Urinary bladder (tissue), 4 donors: ENCODE measurements at places on chromosomes 13 and 19.

GRCh38 chr13:46345398-46345797 is 41.7 kb downstream of the RUBCNL start:
- DNase-seq, result no peak

- DNase-seq, result no peak
Measured at GRCh38 chr19:51541458-51542357, 10.2 kb upstream of the SIGLEC6 start.

DNA sequence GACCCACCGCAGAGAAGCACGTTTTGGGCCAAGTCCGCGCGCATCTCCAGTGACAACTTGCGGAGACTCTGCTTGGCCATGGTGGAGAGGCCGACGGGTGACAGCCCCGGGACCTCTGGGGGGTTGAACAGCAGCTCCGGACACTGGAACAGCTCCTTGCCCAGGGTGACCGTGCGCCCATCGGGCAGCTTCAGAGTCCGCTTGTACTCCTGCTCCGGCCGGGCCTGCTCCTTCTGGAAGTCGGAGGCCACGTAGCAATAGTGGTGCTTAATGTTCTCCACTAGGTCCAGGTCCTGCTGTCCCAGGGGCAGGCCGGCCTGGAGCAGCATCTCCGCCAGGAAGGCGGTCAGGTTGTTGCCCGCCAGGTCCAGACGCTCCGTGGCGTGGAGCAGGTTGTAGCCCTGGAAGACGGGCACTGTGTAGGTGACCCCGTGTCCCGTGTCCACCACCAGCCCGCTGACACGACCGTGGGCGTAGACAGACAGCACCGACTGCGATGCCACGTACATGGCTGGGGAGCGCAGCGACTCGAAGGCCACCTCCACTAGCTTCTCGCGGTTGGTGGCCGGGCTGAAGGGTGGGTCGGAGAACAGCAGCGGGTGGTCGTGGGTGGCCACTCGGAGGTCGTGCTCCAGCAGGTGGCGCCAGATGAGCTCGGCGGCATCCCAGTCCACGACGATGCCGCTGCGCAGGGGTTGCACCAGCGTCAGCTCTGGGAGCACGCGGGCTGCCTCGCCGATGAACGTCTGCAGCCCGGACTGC is 743 bp downstream of the ACTL9 start:
- DNase-seq, result no peak

DNA sequence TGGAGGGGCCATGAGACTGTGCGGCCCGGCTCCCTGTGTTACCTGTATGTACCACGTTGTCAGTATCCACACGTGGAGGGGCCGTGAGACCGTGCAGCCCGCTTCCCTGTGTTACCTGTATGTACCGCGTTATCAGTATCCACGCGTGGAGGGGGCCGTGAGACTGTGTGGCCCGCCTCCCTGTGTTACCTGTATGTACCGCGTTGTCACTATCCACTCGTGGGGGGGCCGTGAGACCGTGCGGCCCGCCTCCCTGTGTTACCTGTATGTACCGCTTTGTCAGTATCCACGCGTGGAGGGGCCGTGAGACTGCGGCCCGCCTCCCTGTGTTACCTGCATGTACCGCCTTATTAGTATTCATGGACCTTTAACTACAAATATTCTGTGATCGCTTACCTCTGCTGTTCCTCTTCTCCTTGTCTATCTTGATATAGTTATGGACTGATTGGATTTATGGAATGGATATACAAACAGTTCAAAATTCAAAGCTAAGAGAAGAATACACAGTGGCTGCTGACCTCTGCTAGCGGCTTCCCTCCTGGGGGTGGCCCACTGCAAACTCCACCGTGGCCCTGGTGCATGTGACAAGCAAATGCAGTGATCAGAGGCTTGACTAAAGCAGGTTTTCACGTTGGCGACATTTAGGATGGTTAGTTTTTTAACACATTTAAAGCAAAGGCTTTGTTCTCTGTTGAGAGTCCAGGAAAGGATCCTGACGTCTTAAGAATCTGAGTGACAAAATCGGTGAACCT is 38.7 kb downstream of the ATP11A start:
- no peak for DNase-seq

- DNase-seq, result no peak
Measured at GRCh38 chr19:16257509-16258002, 59.8 kb downstream of the AP1M1 start.

GRCh38 chr13:22196777-22197176 is 525.9 kb downstream of the FGF9 start:
- DNase-seq, result no peak

DNA sequence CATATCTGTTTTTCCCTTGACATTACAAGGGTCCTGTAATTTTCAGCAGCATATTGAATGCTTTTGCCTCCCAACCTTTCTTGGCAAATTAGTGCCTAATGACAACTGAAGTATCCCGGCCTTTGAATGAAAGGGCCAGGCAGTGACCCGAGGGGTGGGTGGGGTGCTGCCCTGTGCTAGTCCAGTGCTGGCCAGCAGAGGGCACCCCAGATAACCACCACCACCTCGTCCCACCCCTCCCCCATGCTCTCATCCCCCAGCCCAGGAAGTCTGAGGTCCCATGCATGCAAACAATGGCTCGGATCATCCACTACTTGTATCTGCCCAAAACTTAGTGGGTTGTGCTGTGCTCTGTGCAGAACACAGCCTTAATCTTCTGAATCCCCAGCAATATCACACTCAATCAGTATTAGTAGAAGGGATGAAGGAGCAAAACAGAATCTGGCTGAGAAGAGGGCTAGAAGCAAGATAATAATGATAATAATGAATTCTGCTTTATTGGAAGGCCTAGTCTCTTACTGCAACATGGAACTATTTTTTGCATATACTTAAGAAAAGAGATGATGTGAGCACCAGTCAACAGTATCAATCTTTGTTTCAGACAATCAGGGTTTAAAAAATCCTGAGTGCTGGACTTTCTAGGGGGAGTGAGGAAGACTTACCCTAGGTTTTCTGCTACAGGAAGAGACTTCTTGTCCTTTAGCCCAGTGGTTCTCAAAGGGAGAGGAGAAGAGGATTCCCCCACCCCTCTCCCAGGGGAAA is 3.8 kb downstream of the ATP12A start:
- no peak for DNase-seq

DNA sequence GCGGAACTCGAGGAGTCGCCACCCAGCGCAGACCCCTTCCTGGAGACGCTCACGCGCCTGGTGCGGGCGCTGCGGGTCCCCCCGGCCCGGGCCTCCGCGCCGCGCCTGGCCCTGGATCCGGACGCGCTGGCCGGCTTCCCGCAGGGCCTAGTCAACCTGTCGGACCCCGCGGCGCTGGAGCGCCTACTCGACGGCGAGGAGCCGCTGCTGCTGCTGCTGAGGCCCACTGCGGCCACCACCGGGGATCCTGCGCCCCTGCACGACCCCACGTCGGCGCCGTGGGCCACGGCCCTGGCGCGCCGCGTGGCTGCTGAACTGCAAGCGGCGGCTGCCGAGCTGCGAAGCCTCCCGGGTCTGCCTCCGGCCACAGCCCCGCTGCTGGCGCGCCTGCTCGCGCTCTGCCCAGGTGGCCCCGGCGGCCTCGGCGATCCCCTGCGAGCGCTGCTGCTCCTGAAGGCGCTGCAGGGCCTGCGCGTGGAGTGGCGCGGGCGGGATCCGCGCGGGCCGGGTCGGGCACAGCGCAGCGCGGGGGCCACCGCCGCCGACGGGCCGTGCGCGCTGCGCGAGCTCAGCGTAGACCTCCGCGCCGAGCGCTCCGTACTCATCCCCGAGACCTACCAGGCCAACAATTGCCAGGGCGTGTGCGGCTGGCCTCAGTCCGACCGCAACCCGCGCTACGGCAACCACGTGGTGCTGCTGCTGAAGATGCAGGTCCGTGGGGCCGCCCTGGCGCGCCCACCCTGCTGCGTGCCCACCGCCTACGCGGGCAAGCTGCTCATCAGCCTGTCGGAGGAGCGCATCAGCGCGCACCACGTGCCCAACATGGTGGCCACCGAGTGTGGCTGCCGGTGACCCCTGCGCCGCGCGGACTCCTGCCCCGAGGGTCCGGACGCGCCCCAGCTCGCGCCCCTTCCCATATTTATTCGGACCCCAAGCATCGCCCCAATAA is 2.3 kb downstream of the AMH start:
- DNase-seq, result no peak

DNA sequence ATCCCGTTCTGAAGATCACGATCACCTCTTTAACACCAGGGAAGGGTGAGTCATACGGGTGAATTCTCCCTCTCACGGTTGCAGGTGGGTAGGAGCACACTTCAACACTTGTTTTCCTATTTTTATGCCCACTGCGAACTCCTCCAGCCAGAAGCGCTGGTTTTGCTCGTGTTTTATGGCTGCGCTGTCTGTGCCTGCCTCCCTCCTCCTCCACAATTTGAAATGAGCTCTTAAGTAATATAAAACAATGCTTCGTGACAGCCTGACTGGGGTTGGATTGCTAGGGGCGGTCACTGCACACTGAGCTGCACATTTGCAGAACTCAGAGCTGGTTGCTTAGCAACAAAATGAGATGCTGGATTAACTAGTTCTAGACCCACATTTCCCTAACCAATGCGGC is 12.9 kb downstream of the CCDC70 start:
- no peak for DNase-seq

GRCh38 chr13:107113387-107113786 is 545.5 kb upstream of the ARGLU1 start:
- no peak for DNase-seq

DNA sequence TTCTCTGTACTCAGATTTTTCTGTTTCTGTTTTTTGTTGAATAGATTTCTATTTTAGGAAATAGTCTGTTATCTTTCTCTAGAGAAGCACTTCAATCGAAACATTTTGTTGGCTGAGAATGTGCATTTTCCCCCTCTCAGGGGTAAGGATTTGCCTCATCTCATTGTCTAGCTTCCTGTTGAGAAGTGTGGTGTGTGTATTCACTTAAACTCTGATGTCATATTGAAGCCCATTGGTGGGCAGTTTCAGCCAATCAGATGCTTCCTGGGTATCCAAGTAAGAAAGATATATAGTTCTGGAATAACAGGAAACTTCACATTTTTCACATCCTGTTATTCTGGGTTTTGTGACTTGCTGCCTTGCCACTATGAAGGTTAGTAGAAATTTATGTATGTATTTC is 87.6 kb downstream of the ARHGEF7 start:
- DNase-seq, result peak; percentile 76

GRCh38 chr13:46542833-46543232 is 10.1 kb upstream of the LRCH1 start:
- no peak for DNase-seq

DNA sequence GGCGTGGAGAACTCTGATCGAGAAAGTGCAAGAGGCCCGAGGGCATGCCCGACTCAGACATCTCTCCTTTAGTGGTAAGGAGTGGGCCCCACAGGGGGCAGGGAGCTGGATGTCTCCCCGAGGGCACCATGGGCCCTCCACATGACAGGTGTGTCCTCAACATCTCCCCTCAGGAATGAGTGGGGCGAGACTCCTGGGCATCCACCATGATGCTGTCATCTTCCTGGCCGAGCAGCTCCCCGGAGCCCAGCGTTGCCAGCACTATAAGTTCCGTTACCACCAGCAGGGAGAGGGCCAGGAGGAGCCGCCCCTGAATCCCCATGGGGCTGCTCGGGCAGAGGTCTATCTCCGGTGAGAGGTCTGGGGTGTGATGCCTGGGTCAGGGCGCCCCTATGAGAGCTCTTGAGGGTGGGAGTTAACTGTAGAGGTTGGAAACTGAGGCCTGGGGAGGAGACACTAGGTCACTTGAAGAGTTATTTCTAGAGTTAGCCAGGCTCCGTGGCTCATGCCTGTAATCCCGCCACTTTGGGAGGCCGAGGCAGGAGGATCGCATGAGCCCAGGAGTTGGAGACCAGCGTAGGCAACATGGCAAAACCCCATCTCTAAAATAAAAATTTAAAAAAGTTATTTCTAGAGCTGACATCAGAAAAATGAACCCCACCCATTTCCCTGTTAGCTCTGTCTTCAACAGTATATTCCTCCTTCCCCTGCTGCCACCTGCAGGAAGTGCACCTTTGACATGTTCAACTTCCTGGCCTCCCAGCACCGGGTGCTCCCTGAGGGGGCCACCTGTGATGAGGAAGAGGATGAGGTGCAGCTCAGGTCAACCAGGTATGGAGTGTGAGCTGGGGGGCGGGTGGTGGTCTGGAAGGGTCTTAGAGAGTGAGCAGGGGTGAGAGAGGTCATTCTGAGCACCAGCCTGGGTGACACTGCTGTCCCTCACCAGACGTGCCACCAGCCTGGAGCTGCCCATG is 5.1 kb downstream of the IGFLR1 start:
- DNase-seq, result no peak

DNA sequence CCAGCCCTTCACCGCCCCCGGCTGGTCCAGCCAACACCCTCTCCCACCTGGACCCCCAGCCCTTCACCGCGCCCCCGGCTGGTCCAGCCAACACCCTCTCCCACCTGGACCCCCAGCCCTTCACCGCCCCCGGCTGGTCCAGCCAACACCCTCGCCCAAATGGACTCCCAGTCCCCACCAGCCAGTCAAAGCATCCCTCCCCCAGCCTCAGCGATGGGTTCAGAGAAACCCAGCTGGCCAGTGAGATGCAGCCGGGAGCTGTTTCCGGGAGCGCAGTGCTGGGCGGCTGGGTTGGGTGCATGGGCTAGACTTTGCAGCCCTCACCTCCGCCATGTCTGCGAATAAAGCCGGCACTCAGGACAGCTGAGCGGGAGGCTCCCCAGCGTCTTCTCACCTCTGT is 6.5 kb upstream of the CDC34 start:
- no peak for DNase-seq

DNA sequence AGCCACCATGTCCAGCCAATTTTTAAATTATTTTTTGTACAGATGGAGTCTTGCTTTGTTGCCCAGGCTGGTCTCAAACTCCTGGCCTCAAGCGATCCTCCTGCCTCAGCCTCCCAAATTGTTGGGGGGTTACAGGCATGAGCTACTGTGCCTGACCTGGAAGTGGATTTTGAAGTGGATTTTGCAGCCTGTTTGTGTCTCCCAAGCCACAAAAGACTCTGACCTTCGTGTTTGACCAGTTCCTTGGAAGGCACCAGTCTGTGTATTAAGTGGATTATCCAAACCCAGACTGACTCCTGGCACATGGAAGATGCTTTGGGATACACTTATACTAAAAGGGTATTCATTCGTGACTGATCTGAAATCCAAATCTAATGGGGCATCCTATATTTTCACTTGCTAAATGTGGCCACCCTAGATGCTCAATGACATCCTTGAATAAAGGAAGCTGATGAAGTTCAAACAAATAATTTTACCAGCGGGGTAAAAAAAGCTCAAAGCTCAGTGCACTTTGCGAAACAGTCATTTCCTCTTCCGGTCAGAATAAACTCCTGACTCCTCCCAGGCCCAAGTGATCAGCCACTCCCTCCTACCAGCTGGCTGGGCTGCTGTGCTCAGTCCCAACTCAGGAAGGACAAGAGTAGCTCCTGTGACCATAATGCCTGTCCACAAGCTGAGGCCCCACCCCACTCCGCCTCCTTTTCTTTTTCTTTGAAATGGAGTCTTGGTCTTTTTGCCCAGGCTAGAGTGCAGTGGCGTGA is 32.6 kb upstream of the GATAD2A start:
- no peak for DNase-seq

DNA sequence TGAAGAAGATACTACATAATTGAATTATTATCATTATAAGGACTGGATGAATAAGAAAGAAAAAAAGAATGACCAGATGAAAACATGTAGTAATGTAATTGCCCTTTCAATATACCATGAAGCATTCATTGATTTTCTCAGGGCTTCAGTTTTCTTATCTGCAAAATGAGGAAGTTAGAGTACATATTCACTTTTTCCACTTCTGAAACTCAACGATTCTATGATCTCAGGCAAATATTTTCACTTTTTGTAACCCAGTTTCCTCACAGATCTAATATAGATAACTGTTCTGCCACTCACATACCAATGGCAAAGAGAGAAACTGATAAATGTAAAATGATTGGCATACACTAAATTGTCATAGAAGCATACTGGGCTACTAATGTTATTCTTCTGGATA is 856.6 kb upstream of the KLHL1 start:
- no peak for DNase-seq

- DNase-seq, result no peak
Measured at GRCh38 chr19:31070146-31071065, 278.8 kb downstream of the TSHZ3 start.
